A549 treated with RU486 at 1 μM for 4 hours (cell line): ENCODE measurements at places on chromosomes 7 and 10. TPM values are rescaled to one million over a fixed set of nuclear protein-coding genes. Genes with fewer than 3 reads are reported as not detected.

MARVELD1 gene
- 36.5 to 45.4 TPM (median 39.9 TPM) in 5 replicates for total RNA-seq

BRAF gene
- 4.9 to 6.5 TPM (median 5.9 TPM) in 5 replicates for total RNA-seq

TET1 gene
- 0.21 to 0.56 TPM (median 0.52 TPM) in 5 replicates for total RNA-seq

GNG11 gene
- 24.5 to 40.8 TPM (median 35.6 TPM) in 5 replicates for total RNA-seq

TRPV6 gene
- not detected in 5 replicates for total RNA-seq

RASSF4 gene
- total RNA-seq = 1.1 to 2.0 TPM (median 1.4 TPM) in 5 replicates

H2AZ2 gene
- total RNA-seq = 216 to 267 TPM (median 250 TPM) in 5 replicates

C10orf62 gene
- total RNA-seq = not detected in 5 replicates

TCERG1L gene
- not detected in 5 replicates for total RNA-seq

FEZF1 gene
- total RNA-seq = not detected in 5 replicates

ADAM22 gene
- 0.25 to 0.77 TPM (median 0.38 TPM) in 5 replicates for total RNA-seq

GPER1 gene
- total RNA-seq = 0.53 to 1.1 TPM (median 0.82 TPM) in 5 replicates

LRRN3 gene
- total RNA-seq = 0.07 to 0.08 TPM in 2 of 5 replicates, not detected in the others

ADAM12 gene
- total RNA-seq = 4.3 to 5.4 TPM (median 4.9 TPM) in 5 replicates

BICC1 gene
- 18.2 to 27.4 TPM (median 24.7 TPM) in 5 replicates for total RNA-seq

CASP2 gene
- total RNA-seq = 17.1 to 23.9 TPM (median 20.9 TPM) in 5 replicates

CRYGN gene
- total RNA-seq = not detected in 5 replicates

TBX20 gene
- 1.3 to 2.5 TPM (median 2.0 TPM) in 5 replicates for total RNA-seq

TMEM236 gene
- total RNA-seq = 0.03 to 0.07 TPM (median 0.06 TPM) in 5 replicates

HELLS gene
- total RNA-seq = 20.9 to 32.7 TPM (median 30.0 TPM) in 5 replicates

PCLO gene
- 0.82 to 1.5 TPM (median 1.2 TPM) in 5 replicates for total RNA-seq

WNT2 gene
- total RNA-seq = 0.06 to 0.16 TPM in 2 of 5 replicates, not detected in the others

KLF14 gene
- 0.05 to 0.06 TPM in 2 of 5 replicates, not detected in the others for total RNA-seq

DLX6 gene
- 0.03 TPM in 1 of 5 replicates, not detected in the others for total RNA-seq

LMOD2 gene
- not detected in 5 replicates for total RNA-seq

CXCL12 gene
- 0.15 to 0.17 TPM in 2 of 5 replicates, not detected in the others for total RNA-seq

HOXA7 gene
- 4.0 to 5.2 TPM (median 5.0 TPM) in 5 replicates for total RNA-seq

LIPK gene
- not detected in 5 replicates for total RNA-seq

ZCCHC24 gene
- total RNA-seq = 2.6 to 5.0 TPM (median 4.7 TPM) in 5 replicates

LRIT1 gene
- not detected in 5 replicates for total RNA-seq

TDRD1 gene
- not detected in 5 replicates for total RNA-seq

GARIN1A gene
- total RNA-seq = 0.42 to 1.4 TPM (median 0.71 TPM) in 5 replicates

FFAR4 gene
- total RNA-seq = 0.14 to 0.44 TPM (median 0.25 TPM) in 5 replicates

AGAP6 gene
- total RNA-seq = 7.3 to 9.7 TPM (median 9.0 TPM) in 5 replicates

POP7 gene
- total RNA-seq = 77.8 to 102 TPM (median 101 TPM) in 5 replicates

STEAP4 gene
- 0.03 TPM in 1 of 5 replicates, not detected in the others for total RNA-seq

TUBAL3 gene
- 0.13 to 0.48 TPM (median 0.29 TPM) in 5 replicates for total RNA-seq

TMEM139 gene
- 0.85 to 1.7 TPM (median 1.4 TPM) in 5 replicates for total RNA-seq

NEUROD6 gene
- total RNA-seq = not detected in 5 replicates

TAS2R41 gene
- total RNA-seq = not detected in 5 replicates

IRF5 gene
- 9.7 to 17.2 TPM (median 12.2 TPM) in 5 replicates for total RNA-seq

STOX1 gene
- 0.60 to 0.90 TPM (median 0.81 TPM) in 5 replicates for total RNA-seq

PITX3 gene
- total RNA-seq = 0.27 to 0.38 TPM (median 0.29 TPM) in 4 of 5 replicates, not detected in the other

CYP26A1 gene
- total RNA-seq = 2.1 to 4.0 TPM (median 2.5 TPM) in 5 replicates
